ENCODE measurements at places on chromosomes 6 and 20.

- DNase-seq, result no peak
Observed at GRCh38 chr20:14288341-14289330, 48.8 kb downstream of the FLRT3 start.

- peak; percentile 71 for DNase-seq
Observed at GRCh38 chr6:12008366-12009179, 3.5 kb upstream of the HIVEP1 start.

GRCh38 chr20:40506537-40506939 is 182.5 kb downstream of the MAFB start:
- DNase-seq, result no peak

- DNase-seq, result no peak
Observed at GRCh38 chr20:53582251-53582570, 11.4 kb downstream of the ZNF217 start.

DNA sequence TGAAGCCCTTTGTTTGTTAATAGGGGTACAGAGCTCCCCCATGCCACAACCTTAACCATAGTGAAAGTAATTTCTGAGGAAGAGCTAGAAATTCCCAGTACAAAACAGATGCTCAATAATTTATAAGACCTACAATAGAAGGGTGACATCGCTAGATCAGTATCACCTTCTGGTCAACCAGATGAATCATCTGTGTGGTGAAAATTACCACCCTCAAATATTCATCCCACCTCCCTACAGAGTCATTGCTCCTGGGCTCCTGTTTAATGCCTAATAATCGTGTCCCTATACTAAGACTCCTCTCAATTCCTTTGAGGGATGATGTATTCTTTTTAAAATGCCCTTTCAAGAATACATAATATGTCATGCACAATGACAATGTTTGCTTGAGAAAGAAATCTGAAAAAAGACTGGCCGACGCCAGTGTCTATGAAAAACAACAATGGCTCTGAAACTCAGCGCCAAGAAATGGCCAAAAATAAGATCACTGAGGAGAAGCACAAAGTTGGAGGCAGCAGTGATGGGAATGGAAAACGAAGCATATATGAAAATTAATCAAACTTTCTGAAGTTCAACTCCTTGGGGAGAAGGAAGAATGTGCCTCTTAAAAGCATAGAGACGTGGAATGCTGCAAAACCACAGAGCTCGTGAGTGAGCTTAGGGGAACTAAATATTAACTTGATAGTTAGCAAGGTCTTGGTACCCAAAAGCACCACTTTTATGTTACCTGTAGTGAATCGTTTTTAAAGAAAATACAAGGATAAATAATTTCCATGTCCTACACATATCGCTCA is 11.0 kb upstream of the ADGRF5 start:
- DNase-seq, result no peak

All from stimulated activated CD8-positive, alpha-beta memory T cell treated with anti-CD3 and anti-CD28 coated beads, Interleukin-12 subunit alpha, Interleukin-12 subunit beta, amount 100 ng/mL, for 1 hour (primary cell).